GM19239 (cell line): ENCODE measurements at places on chromosomes 1 and 21.

DNA sequence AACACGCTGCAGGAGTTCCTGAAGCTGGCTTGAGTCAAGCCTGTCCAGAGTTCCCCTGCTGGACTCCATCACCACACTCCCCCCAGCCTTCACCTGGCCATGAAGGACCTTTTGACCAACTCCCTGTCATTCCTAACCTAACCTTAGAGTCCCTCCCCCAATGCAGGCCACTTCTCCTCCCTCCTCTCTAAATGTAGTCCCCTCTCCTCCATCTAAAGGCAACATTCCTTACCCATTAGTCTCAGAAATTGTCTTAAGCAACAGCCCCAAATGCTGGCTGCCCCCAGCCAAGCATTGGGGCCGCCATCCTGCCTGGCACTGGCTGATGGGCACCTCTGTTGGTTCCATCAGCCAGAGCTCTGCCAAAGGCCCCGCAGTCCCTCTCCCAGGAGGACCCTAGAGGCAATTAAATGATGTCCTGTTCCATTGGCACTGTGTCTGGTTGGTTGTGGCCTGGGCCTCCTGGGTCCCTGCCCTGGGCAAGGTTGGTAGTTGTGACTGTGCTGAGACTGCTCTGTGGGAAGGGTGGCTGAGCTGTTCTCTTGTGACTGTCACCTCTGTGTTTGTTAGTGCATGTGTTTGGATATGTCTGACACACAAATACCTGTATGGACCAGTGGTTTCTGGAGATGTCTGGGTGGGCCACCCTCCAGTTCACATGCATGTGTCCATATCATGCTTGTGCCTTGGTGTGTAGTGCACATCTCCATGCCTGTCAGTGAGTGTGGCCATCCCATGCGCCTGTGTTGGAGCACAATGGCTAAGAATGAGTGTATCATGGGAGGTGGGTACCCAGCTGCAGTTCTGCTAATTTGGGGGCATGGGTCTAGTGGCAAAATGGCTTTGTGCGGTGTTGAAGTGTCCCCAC is 1.4 kb downstream of the SH3BGRL3 start:
- no peak for DNase-seq

DNA sequence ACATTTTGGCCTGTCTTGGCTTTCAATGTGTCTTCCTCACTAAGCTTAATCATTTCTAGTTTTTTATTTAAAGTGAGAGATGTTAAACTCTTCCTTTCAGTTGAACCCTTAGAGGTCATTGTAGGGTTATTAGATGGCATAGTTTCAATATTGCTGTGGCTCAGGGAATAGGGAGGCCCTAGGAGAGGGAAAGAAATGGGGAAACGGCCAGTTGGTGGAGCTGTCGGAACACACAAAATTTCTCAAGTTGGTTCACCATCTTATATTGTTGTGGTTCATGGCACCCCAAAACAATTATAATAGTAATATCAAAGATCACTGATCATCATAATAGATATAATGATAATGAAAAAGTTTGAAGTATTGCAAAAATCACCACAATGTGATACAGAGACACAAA is 31.4 kb upstream of the KAZN start:
- no peak for DNase-seq

- no peak for DNase-seq
These were observed 24.6 kb downstream of the LRRC41 start for GRCh38 chr1:46278807-46279206.

- DNase-seq = no peak
These were observed 163.8 kb downstream of the EIF4G3 start for GRCh38 chr1:21012937-21013336.

DNA sequence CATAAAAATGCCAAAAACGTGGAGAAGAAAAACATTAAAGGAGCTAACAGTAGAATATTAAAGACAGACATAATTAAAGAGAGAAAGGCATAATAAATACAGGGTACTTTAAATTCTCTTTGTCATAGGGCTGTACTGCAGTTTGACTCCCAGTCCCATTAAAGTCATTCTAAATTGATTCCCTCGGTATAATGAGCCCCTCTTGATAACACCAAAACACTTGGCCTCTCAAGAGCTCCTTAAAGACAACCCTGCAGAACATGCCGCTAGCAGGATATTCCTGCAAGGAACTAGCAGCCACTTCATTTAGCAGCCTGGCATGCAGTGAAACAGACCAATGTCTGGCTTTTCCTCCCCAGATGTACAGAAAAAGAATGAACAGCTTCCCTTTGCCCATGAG is 273.8 kb upstream of the ESRRG start:
- no peak for DNase-seq

- no peak for DNase-seq
These were observed 349 bp upstream of the GPN2 start for GRCh38 chr1:26890467-26890796.

- no peak for DNase-seq
These were observed 103.9 kb upstream of the DUSP10 start for GRCh38 chr1:221845650-221846371.

DNA sequence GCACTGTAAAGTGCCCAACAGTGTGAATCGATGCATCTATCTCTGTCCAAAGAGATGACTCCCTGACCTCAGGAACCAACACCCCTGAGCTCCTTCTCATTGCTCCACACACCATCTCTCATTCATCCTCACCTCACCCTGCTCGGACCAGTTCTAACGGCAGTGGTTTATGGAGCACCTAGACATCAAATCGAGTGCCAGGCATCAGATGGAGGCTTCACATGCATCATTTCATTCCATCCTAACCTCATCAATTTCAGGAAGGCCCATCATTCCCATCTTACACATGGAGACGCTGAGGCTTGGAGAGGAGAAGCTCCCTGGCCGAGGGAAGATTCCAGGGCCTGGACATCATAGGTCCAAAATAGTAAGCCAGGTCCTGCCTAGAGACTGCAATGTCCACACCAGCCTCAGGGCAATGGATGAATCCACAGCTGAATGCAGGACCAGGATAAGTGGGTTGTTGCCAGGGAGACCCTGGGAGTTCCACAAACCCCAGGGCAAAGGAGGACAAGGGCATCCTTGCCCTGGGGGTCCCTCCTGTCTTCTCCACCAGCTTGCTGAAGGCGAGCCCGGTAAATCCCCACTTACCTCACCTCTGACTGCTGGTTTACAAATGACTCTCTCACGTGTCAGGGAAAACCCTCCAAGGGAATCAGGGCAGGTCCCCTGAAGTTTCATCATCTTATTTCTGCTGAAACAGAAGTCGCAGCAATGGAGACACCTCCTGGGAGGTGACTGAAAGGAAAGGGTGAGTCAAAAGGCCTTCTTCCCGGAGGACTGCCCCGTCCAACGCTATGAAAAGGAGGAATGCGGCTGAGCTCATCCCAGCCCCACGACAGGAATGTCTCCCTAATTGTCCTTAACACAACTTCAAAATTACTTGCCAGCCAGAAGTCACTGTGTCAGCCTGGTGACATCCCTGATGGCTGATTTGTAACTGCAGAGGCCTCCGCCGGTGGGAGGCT is 9.0 kb upstream of the IFFO2 start:
- no peak for DNase-seq

- DNase-seq = no peak
These were observed 24.1 kb upstream of the NFASC start for GRCh38 chr1:204846546-204846945.

DNA sequence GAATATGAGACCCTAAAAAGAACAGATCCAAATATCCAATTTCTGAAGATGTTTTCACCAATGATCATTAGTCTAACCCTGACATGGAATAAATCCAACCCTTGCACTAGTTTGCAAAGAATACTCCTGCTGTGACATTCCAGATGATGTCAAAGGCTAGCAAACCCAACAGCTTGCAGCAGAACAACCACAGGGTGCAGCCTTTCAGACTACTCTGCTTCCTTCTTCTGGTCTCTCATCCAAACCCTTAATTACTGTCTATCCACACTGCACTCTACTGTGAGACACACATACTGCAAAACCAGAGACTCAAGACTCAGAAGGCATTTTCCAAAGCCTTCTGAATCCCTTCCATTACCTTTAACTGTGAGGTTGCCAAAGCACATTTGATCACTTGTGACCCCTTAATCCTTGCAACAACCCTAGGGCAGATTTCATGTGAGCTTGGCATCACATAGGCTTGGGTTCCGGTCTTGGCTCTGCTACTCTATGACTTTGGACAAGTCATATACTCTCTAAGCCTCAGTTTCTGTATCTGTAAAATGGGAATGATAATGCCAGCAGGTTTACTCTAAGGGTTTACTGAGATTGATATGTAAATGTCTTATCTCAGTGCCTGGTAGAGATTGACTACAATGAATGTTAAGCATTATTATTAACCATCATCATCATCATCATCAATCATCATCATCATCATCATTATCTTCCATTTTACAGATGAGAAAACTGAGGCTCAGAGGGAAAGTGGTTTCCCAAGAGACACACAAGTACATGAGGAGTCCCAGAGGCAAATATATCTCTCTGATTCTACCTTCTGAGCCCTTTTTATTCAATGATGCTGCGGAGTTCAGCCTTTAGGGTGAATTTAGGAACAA is 94.5 kb downstream of the SYF2 start:
- no peak for DNase-seq

GRCh38 chr1:208264469-208265121 is 20.4 kb upstream of the PLXNA2 start:
- DNase-seq = no peak

- DNase-seq = no peak
These were observed 209.8 kb downstream of the DISC1 start for GRCh38 chr1:231836227-231836893.

- DNase-seq = no peak
These were observed 14.6 kb upstream of the RPL5 start for GRCh38 chr1:92817137-92817697.

GRCh38 chr1:89361681-89362080 is 2.2 kb upstream of the GBP6 start:
- no peak for DNase-seq

DNA sequence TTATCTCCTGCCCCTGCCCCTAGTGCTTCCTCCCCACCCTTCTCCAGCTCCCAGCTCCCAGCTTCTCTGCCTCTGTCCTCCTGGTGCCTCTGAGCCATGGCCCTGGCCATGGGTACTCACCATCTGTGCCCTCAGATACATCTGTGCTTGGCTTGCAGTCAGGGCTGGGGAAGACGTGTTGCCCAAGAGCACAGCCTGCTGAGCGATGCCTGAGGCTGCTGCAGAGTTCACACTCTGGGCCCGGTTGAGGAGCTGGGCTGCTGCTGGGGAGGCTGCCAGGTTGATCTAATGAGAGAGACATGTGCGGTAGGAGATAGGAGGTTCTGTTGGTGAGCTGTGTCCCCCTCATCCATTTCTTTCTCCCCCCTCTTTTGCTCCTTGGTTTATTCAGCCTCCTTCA is 49.4 kb upstream of the A3GALT2 start:
- DNase-seq = no peak
